Left lung (tissue), 14 donors: ENCODE measurements at places on chromosomes 6 and 20. TPM values are rescaled to one million over a fixed set of nuclear protein-coding genes. Genes with fewer than 3 reads are reported as not detected.

GRCh38 chr6:129695373-129696027 lies 14.5 kb downstream of the ARHGAP18 start:
- no peaks in the 10 kb centered on the region for H3K27me3 ChIP-seq
- H3K36me3 ChIP-seq: no peaks in the 10 kb centered on the region
- no peak for DNase-seq
- H3K27ac ChIP-seq: no peak overlapping the region
- no peak overlapping the region for H3K4me3 ChIP-seq

DNA sequence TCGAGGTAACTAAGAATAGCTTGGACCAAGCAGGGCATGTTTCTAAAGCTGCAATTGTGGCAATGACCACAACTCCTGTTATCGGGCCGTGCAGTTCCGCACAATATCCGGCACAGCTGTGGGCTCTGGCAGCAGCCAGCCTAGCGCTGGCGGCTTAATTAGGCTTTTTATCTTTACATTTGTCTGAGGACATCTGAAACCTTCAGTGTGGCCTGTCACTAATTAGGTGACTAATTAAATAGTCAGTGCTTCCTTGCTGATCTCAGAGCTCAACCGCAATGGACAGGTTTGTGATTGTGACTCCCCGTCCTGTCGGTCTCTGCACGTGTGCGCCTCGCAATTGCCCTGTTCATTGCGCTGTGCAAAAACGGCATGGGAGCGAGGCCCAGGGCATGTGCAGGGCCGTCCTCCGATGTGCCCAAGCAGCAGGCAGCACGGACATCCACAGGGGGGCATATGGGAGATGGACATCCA lies 134.8 kb upstream of the INSM1 start:
- no peaks in the 10 kb centered on the region for H3K36me3 ChIP-seq
- no peak overlapping the region for H3K4me3 ChIP-seq
- no peaks in the 10 kb centered on the region for H3K4me1 ChIP-seq
- H3K27me3 ChIP-seq: peaks cover 13% of the 10 kb centered on the region

DNA sequence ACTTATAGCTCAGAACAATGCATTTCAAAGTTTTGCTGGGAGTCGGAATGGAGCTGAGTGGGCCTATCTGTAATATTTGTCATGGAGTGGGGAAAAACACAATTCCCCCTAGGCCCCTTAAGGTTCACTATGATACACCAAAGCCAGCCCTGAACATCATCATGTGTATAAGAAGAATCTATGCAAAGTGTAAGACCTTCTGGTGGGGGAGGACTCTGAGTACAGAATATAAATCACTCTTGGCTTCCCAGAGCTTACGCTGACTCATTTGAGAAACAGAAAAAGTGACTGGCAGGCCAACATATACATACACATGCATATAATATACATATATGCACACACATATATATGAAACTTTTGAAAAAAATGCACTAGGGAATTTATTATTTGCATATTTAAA lies 54.1 kb upstream of the UBR2 start:
- H3K4me3 ChIP-seq: no peak overlapping the region
- H3K4me1 ChIP-seq: peaks cover 4% of the 10 kb centered on the region
- H3K36me3 ChIP-seq: no peaks in the 10 kb centered on the region
- H3K27me3 ChIP-seq: no peaks in the 10 kb centered on the region
- DNase-seq: no peak

DNA sequence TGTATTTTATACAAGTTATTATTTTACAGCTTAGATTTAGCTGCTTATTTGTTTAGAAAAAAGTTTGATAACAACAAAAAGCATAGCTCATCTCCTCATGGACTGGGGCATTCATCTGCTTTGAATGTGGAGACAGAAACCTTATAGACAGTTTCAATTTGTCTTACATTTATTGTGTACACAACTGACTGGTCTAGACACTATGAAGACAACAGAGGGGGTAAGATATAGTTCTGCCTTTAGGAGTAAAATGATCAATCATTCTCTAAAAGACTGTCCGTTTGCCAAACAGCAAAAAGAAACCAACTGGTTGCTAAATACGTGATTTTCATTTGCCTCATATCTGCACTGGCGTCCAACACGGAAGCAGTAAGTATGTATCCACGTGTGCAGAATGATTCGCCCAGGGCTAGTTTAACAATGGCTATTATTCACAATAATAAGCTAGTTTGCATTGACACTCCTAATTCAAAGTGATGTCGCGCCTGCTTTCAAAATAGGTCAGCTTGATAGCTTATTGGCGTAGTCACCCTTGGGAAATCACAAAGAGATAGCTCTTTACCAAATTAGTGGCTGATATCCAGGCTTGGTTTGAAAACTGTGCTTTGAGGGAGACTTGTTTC lies 153.6 kb downstream of the BMP2 start:
- no peak for DNase-seq
- H3K4me3 ChIP-seq: no peak overlapping the region
- H3K4me1 ChIP-seq: no peaks in the 10 kb centered on the region

- peak; percentile 15 for DNase-seq
- no peaks in the 10 kb centered on the region for H3K4me1 ChIP-seq
- no peaks in the 10 kb centered on the region for H3K27me3 ChIP-seq
- no peak overlapping the region for H3K4me3 ChIP-seq
Observed at GRCh38 chr6:47974106-47974505, 136.9 kb downstream of the PTCHD4 start.

DNA sequence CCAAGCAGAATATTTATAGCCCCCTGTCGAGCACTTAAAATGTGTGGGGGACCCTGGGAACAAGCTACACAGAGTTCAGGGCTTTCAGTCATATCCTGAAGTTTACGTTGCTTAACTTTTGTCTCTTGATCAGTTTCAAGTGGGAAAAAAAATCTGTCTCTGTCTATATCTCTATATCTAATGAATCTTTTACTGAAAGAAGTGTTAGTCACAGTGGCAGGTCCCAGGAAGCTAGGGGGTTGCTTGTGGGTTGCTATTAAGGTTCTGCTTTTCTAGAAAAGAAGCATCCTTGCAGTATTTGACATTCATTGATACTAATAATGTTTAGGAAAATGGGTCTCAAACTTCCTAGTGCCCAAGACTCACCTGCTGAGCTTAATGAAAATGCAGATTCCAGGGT lies 76.7 kb upstream of the CLDN20 start:
- H3K27me3 ChIP-seq: no peaks in the 10 kb centered on the region
- H3K4me1 ChIP-seq: no peaks in the 10 kb centered on the region
- H3K4me3 ChIP-seq: no peak overlapping the region
- DNase-seq: no peak
- no peak overlapping the region for H3K27ac ChIP-seq

DNA sequence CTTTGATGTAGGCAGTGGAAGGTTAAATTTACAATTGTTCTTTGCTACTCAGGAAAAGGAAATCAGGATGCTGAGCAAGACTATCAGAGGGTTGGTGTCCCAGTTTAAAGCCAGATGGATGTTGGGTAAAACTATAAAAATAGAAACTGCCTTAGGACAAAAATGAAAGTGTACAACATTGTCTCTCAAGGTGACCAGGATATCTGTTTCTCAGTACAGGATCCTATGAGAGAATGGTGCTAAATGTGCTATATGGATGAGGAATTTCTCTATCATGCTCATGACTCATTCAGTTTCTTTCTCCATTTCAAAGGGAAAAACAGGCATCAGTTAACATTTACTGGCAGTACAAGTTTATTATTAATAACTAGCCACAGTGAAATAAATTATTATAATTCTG lies 534.2 kb upstream of the GJE1 start:
- no peaks in the 10 kb centered on the region for H3K27me3 ChIP-seq
- H3K36me3 ChIP-seq: no peaks in the 10 kb centered on the region
- H3K27ac ChIP-seq: no peak overlapping the region

DNA sequence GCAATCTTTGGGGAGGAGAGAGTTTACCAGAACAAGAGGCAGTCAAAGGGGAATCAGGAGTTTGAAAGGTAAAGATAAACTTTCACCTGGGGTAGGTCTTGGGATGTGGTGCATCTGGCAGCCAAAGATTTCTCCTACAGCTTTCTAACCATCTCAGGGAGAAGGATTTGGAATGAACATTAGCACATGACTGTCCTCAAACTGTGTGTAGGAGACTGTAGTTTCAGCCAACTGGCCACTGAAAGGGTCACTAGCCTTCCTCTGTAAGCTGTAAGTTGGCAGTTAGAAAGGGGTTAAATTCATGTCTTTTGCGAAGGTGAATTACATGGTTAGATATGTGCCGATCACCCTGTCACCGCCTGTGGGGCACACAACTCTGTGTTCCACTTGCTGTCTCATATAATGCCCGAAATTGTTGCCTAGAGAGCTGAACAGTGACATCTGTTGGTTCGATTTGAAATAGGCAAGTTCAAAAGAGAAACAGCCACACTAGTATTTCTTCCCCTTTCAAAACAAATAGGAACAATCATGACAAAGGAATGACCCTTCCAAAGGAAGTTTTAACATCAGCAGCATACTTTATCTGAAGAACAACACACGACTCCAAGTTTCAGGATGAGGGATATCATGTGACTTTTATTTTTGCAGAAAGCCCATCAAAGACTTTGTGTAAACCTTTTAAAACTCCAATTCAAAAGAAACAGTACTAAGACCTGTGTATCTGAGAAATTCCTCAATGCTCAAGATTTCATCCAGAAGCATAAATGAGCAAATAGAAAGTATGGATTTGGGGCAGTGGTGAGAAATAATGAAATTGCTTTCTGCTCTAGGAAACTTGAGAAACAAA lies 1.1 kb upstream of the OPN5 start:
- H3K4me1 ChIP-seq: peaks cover 6% of the 10 kb centered on the region
- H3K27ac ChIP-seq: no peak overlapping the region
- peak; percentile 37 for DNase-seq
- H3K27me3 ChIP-seq: no peaks in the 10 kb centered on the region
- H3K4me3 ChIP-seq: no peak overlapping the region

- no peaks in the 10 kb centered on the region for H3K4me1 ChIP-seq
- H3K27me3 ChIP-seq: no peaks in the 10 kb centered on the region
- peak overlapping the region; percentile 88 for H3K27ac ChIP-seq
- DNase-seq: no peak
Observed at GRCh38 chr6:26033941-26034354, 53.3 kb upstream of the HFE start.

DNA sequence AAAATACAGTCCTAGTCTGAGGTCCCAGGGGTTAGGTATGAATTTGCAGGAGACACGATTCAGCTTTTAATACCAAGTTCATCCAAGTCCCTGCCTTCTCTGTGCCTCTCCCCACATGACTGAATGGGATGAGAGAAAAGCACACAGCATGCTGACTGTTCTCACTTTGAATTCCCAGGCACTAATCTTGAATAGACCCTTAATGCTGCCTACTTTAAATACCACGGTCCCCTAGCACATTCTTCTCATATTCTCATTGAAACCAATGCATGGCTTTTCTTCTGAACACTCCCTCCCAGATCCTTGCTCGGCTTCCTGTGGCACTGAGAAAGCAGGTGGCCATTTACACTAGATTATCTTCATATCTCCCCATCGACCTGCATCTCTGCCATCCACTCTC lies 30.1 kb upstream of the SCAF8 start:
- H3K27me3 ChIP-seq: no peaks in the 10 kb centered on the region
- H3K4me1 ChIP-seq: no peaks in the 10 kb centered on the region
- no peaks in the 10 kb centered on the region for H3K36me3 ChIP-seq
- no peak for DNase-seq
- H3K4me3 ChIP-seq: no peak overlapping the region

DNA sequence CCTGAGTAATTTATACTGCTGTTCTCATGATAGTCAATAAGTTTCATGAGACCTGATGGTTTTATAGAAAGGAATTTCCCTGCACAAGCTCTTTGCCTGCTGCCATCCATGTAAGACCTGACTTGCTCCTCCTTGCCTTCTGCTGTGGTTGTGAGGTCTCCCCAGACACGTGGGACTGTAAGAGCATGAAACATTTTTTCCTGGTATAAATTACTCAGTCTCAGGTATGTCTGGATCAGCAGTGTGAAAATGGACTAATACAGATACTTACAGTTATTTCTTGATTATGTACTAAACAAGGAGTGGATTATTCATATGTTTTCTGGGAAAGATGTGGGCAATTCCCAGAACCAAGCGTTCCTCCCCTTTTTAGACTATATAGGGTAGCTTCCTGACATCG lies 1.9 kb upstream of the TRIM38 start:
- H3K27ac ChIP-seq: no peak overlapping the region
- H3K4me3 ChIP-seq: no peak overlapping the region
- H3K4me1 ChIP-seq: peaks cover 13% of the 10 kb centered on the region
- H3K36me3 ChIP-seq: peaks cover 12% of the 10 kb centered on the region
- DNase-seq: no peak
- H3K27me3 ChIP-seq: no peaks in the 10 kb centered on the region

DNA sequence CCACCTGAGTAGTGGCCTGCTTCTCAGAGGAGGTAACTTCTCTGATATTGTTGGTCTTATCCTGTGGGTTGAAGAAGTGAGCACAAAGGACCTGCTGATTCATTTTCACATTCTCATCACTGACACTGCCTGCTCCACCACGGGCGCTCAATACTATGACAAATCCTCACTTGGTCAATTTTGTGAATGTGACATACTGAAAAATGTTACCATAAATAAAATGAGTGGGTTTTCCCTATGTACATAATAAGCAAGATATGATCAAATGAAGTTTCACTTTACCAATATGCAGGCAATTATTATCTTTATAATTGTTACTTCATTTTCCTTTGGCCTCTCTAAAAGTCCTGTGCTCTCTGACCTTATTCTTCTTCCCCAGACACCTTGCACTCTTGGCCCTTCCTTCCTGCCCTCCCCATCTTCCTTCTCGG lies 71.5 kb upstream of the RIPOR2 start:
- H3K36me3 ChIP-seq: no peaks in the 10 kb centered on the region
- DNase-seq: no peak
- H3K4me1 ChIP-seq: peaks cover 90% of the 10 kb centered on the region
- peak overlapping the region; percentile 85 for H3K27ac ChIP-seq
- H3K4me3 ChIP-seq: no peak overlapping the region

GRCh38 chr6:84560436-84561390 lies 203.7 kb downstream of the TBX18 start:
- no peak overlapping the region for H3K4me3 ChIP-seq
- H3K27ac ChIP-seq: no peak overlapping the region
- no peaks in the 10 kb centered on the region for H3K4me1 ChIP-seq
- no peaks in the 10 kb centered on the region for H3K36me3 ChIP-seq
- no peaks in the 10 kb centered on the region for H3K27me3 ChIP-seq
- no peak for DNase-seq

GHRH gene
- total RNA-seq: not detected

CGA gene
- not detected for total RNA-seq

RPS10 gene
- 1,031 TPM for total RNA-seq

LY86 gene
- 10.9 TPM for total RNA-seq

ARFGEF3 gene
- total RNA-seq: 22.6 TPM

CRYBG1 gene
- 37.1 TPM for total RNA-seq

GRM1 gene
- not detected for total RNA-seq

CYP39A1 gene
- 4.5 TPM for total RNA-seq

HUS1B gene
- total RNA-seq: 0.41 TPM
